ENCODE measurements at places on chromosomes 6 and 20.

DNA sequence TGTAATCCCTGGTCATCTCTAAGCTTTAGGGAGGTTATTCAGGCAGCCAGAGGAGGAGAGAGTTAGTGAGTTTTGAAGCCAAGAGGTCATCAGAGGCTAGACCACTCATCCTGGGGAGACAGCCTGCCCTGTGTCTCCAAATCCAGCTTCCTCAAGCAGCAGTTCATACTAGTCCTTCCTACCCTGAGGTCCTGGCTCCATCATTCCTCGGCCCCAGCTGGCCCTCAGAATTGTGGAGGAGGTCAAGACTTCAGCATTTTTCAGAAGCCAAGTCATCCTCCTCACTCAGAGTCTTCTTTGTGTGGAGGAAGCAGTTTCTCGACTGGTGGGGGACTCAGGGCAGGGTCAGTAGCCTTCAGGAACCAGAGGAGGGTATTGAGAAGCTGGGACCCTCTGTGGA lies 12.4 kb upstream of the KIAA1755 start:
- no peak for DNase-seq

DNA sequence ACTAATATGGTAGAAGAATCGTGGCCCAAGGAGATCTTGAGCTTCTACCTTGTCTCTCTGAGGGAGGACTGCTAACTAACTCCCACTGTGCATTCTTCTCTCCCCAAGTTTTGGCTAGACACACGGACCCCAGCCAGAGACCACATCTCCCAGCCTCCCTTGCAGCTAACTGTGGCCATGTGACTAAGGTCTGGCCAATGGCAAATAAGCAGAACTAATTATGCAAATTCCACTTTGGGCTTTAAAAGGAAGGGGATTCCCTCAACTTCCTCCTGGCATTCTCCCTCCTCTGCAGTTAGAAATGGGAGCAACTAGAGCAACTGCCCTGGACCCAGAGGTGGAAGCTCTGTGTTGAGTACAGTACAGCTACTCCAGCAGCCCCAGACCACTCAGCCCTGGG lies 15.4 kb downstream of the BPIFA2 start:
- no peak for DNase-seq

- DNase-seq = no peak
These were observed 269.4 kb upstream of the IRAK1BP1 start for GRCh38 chr6:78597966-78598365.

- DNase-seq = no peak
These were observed 8.9 kb upstream of the DNAJC5 start for GRCh38 chr20:63886054-63886419.

GRCh38 chr6:61203966-61204496 lies 1082.0 kb downstream of the KHDRBS2 start:
- DNase-seq = no peak
